ENCODE measurements at places on chromosomes 2 and 18. TPM values are rescaled to one million over a fixed set of nuclear protein-coding genes. Genes with fewer than 3 reads are reported as not detected.

DNA sequence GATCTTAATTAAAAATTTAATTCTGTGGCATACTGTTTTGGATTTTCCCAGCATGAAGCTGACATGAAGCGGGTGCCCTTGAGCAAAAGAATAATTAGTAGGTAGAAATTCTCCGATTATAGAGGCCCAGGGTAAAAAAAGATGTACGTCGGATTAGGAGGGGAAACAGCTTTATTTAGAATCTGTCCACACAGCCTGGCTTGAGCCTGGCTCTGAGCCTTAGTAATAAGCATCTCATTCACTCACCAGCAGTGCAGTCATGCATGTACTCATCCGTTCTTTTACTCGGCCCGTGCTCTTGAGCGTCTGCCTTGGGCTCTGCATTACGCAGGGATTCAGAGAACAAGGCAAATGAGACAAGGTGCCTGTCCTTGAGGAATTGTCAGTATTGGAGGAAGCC lies 219.3 kb downstream of the AGAP1 start:
- DNase-seq, result no peak

DNA sequence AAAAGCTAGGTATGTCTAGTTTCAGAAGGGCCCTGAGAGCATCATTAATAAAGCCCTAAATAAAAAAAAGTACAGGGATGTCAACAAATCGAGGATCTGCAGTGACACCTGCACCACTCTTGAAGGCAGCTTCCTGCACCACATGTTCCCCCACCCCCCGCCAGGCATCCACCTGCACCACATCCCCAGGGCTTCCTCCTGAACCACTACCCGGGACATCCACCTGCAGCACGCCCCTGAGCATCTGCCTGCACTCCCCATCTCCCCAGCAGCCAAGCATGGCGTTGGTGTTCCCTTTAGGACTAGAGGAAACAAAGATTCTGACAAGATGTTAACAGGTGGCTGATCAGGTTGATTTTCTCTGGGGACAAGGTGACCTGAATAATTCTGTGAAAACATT lies 55.2 kb downstream of the DLGAP1 start:
- DNase-seq, result no peak

Gene UGT1A6
- total RNA-seq, result not detected

GRCh38 chr2:88184762-88185161 lies 14.6 kb downstream of the THNSL2 start:
- DNase-seq, result no peak

GRCh38 chr2:112187046-112187715 lies 49.0 kb downstream of the FBLN7 start:
- DNase-seq, result no peak

GRCh38 chr18:62768558-62768943 lies 53.2 kb downstream of the PHLPP1 start:
- no peak for DNase-seq

DNA sequence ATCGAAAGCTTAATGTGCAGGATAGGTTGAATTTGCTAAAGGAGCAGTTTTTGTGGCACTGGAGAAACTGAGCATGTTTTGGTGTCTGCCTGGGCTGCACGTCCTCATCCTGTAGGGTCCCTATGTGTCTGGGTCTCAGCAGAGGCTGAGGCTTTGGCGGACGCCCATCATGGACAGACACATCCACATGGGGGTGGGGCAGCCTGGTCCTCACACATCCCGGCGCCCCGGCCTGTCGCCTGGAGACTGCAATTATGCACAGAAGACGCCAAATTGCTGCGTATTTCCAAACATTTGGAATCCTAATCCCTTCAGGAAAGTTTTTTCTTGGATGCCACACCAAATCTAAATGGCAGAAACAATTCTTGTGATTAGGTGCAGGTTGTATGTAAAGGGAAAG lies 128.2 kb upstream of the TWIST2 start:
- no peak for DNase-seq

- DNase-seq, result peak; percentile 45
Observed at GRCh38 chr2:43104763-43105162, 121.6 kb downstream of the ZFP36L2 start.

DNA sequence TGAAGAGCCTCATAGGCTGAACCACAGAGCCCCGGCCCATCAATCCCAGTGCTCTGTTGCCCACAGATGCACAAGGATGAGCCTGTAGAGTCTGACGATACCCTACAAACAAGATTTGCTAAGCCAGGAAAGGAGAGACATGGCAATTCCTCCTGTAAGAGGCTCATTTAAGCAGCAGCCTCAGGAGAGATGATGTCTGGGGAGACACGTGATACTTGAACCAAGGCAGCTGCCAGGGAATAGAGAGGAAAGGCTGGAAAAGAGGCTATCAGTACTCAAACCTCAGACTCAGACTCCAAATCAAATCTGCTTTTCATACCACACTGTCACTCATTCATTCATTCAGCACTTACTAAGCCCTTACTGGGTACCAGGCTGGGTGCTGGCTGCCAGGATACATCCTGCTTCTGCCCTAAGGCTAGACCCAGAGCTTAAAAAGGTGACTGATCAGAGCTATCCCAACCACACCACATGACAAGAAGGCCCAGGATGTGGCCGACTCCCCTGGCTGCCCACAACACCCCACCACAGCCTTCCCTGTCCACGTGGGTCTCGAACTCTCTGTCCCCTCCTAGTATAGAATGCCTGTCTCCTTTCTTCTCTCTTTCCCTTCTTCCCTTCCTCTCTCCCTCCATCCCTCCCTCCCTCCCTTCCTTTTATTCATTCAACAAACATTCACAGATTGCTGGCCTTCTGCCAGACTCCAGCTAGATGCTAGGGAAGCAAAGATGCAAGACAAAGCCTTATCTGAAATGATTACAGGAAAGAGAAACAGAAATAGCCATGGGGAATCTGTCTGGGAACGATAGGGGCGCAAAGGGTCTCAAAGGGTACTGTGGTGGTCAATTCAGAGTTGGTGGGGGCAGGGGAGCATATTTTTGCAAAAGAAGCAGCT lies 23.4 kb upstream of the KCNK3 start:
- peak; percentile 19 for DNase-seq

GRCh38 chr2:163752267-163752666 lies 16.5 kb upstream of the FIGN start:
- no peak for DNase-seq

- no peak for DNase-seq
Observed at GRCh38 chr2:3000968-3001367, 376.6 kb downstream of the EIPR1 start.

- DNase-seq, result no peak
Observed at GRCh38 chr18:46820863-46821262, 64.0 kb upstream of the ST8SIA5 start.

GRCh38 chr2:37869771-37870170 lies 55.3 kb upstream of the RMDN2 start:
- no peak for DNase-seq

DNA sequence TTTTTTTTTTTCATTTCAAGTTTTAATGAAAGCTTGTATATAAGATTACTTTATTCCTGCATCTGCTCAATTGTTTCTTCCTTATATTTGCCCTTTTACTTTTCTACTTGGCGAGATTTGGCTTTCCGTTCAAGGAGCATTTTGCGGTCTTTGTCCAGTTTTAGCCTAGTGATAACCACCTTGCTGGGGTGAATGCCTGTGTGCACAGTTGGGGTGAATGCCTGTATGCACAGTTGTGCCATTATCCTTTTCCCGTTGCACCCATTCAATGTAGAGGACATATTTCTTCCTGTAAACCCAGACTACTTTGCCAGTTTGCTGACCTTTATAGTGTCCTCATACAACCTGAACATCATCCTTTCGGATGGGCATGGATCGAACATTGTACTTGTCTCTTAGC lies 12.0 kb downstream of the ZNF236 start:
- DNase-seq, result no peak

DNA sequence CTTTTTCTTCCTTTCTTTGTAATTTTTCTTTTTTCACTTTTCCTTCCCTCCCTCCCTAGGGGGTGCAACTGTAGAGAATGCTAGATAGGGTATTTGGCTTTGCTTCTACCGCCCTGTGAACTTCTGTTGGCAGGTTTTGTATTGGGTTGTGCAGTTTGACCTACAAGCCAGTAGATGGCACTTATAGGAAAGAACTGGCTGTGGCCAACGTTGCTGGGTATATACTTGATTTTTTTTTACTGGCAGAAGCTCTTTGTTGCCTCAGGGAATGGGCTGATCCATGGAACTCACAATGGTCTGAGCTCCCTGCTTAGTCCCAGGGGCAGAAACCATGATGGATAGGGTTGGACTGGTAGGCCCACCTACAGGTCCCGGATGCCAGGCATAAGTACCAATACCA lies 1019.5 kb upstream of the LRRTM1 start:
- DNase-seq, result no peak

DNA sequence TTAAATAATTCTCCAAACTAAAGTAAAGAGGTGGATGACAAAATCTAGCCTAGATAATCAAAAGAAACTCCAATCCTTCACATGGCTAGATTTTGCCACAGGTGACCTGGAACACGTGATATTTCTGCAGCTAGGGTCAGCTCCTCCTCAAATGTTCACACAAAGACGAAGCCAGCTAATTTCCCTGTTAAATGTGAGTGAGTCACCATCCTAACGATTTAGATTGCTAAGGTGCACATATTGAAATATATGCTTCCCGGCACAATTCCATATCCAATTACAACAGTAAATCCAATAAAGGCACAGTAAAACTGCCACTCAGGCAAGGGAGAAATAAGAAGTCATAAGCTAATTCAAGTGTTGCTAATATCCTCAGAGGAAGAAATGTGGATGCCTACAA lies 28.7 kb downstream of the IKZF2 start:
- no peak for DNase-seq

- no peak for DNase-seq
Observed at GRCh38 chr2:225076125-225076524, 33.9 kb upstream of the DOCK10 start.

GRCh38 chr2:183093857-183094657 lies 15.5 kb downstream of the DUSP19 start:
- no peak for DNase-seq

Gene CHRND
- total RNA-seq, result not detected

Data from posterior vena cava (tissue), 2 donors.